ENCODE measurements at places on chromosomes 11 and 22. TPM values are rescaled to one million over a fixed set of nuclear protein-coding genes. Genes with fewer than 3 reads are reported as not detected.

DNA sequence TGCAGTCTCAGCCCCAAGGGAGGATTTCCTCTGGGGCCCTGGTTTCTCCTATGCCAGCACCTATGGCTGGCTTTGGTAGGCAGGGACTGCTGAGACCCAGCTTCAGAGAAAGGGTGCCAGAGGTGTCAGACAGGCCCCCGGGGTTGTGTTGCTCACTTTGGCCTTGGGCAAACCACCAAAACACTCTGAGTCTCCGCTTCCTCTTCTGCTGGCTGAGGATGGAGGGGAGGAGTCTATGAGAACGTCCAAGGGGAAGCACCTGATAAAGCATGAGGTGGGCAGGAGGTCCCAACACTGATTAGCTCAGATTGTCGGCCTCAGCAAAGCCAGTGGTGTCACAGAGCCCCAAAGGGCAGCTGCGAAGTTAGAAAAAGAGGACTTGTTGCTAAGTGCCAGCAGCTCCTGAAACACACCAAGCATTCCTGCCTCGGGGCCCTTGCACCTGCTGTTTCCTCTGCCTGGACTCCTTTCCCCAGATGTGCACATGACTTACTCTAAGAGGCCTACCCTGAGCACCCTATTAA is 10.5 kb downstream of the SMTNL1 start:
- no peak for DNase-seq

DNA sequence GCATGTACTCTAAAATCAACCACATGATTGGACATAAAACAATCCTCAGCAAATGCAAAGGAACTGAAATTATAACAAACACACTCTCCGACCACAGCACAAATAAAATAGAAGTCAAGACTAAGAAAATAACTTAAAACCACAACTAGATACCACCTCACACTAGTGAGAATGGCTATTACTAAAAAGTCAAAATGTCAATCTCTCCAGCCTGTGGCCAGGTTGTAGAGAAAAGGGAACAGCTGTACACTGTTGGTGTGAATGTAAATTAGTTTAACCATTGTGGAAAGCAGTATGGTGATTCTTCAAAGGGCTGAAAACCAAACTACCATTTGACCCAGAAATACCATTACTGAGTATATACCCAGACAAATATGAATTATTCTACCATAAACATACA is 1025.7 kb upstream of the TENM4 start:
- no peak for DNase-seq

DNA sequence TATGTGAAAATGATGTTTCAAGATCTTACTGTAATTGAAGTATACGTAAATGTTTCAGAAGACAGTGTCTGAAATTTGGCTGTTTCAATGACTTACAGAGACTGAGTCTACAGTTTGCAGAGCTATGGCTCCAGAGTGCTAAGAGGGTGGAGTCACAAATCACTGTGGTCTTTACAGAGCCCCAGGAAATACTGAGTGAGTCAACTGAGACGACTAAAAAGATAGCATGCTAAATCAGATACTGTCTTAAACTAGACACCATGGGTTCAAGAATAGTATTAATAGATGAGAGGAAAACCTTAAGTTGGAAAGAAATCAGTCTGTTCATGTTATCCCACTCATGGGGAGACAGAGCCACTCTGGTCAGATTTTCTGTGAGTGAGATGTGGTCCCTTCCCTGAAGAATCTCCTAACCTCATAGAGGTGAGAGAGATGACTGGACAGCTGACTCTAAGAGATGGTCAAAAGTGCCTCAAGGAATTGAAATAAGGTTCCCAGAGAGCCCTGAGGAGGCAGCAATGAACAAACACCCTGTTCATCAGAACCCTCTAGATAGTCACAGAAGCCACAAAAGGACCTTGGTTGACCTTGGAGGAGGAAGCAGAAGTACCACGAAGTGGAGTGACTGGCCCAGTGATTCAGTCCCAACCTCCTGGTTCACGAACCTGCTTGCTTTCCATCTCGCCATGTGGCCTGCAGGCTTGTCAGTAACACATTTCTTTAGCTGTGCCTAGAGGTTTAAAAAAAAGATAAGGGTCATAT is 30.2 kb downstream of the C11orf91 start:
- DNase-seq, result no peak

- no peak for DNase-seq
Measured at GRCh38 chr22:36297568-36297967, 44.6 kb downstream of the APOL1 start.

GRCh38 chr11:69968396-69969347 is 109.4 kb upstream of the ANO1 start:
- DNase-seq, result no peak

FAM83F gene
- 0.36 TPM for total RNA-seq

- DNase-seq, result no peak
Measured at GRCh38 chr22:44605486-44605885, 96.5 kb upstream of the PRR5 start.

- DNase-seq, result no peak
Measured at GRCh38 chr22:42283278-42284201, 13.1 kb upstream of the TCF20 start.

GRCh38 chr11:94825031-94825430 is 56.9 kb downstream of the AMOTL1 start:
- DNase-seq, result no peak

GRCh38 chr11:17266781-17267180 is 9.8 kb upstream of the NUCB2 start:
- no peak for DNase-seq

HTR3A gene
- not detected for total RNA-seq

SYT12 gene
- total RNA-seq, result 3.8 TPM

TSGA10IP gene
- total RNA-seq, result not detected

MS4A1 gene
- total RNA-seq, result not detected

INCENP gene
- total RNA-seq, result 24.5 TPM

- no peak for DNase-seq
Measured at GRCh38 chr22:37417677-37418348, 9.5 kb downstream of the ELFN2 start.

DNA sequence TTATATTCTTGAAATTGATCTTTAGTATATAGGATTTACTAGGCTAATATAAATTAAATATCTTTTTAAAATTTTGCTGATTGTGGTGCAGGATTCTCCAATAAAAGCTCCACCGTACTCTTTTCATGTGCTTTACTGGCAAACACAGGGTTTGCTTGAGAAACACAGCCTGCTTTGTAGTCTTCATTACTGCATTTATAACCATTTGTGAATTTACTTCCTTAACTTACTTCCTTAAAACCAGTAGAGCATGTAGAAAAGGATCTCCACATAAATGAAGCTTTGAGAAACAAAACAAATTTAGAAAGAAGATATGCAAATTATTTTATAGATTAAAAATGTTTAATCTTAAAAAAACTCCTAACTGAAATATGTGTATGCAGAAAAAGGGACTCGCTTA is 28.8 kb downstream of the SWAP70 start:
- DNase-seq, result no peak

EML3 gene
- total RNA-seq, result 5.6 TPM

PKNOX2 gene
- total RNA-seq, result 6.4 TPM

DNA sequence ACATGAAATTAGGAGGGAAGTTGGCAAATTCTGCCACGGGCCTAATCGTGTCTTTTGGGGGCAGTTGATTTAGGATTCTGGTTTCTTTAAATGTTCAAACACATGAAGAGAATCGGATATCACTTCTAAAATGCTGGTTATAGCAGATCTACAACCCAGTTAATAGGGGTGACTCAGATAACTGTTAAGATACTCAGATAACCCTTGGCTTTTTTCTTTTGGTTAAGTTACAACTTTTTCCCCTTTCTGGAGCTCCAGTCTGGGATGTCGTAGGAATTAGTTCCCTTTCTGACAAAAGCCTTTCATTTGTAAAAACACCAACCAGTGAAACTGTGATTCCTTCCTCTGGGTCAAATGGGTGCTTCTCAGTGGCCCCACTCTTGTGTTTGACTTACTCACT is 976 bp downstream of the DEPDC7 start:
- no peak for DNase-seq

- no peak for DNase-seq
Measured at GRCh38 chr11:114031967-114032320, 27.6 kb upstream of the ZBTB16 start.

DNA sequence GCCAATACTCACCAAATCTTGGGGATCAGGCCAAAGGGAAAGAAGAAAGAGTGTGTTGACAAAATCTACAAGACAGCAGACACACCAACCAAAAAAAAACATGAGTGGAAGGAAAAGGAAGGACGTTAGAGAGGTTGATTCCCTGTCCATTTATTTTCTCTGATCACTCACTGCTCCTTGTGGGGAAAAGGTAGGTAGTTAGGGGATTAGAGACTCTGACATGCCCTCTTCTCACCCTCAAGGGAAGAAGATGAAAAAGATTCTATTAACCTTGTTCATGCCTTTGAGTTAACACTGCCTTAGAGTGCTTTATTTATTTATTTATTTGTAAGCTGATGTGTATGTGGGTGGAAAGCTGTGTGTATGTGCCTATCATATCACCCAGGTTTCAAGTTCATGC is at the start of gene OR52H1:
TSS of gene OR52H1 (minus strand) at position 101 of the 400 bp plus-strand sequence. CDS start 3,035 bp downstream, outside the sequence.
- no peak for DNase-seq

- DNase-seq, result no peak
Measured at GRCh38 chr11:98110030-98110429, 910.7 kb upstream of the CNTN5 start.

- DNase-seq, result no peak
Measured at GRCh38 chr22:38327805-38328204, 10.6 kb upstream of the CSNK1E start.

GRCh38 chr22:33871935-33872334 is 48.3 kb downstream of the LARGE1 start:
- DNase-seq, result no peak

SLC6A5 gene
- 10.9 TPM for total RNA-seq

- DNase-seq, result peak; percentile 12
Measured at GRCh38 chr11:5380740-5381342, 2.8 kb upstream of the OR51M1 start.

DNA sequence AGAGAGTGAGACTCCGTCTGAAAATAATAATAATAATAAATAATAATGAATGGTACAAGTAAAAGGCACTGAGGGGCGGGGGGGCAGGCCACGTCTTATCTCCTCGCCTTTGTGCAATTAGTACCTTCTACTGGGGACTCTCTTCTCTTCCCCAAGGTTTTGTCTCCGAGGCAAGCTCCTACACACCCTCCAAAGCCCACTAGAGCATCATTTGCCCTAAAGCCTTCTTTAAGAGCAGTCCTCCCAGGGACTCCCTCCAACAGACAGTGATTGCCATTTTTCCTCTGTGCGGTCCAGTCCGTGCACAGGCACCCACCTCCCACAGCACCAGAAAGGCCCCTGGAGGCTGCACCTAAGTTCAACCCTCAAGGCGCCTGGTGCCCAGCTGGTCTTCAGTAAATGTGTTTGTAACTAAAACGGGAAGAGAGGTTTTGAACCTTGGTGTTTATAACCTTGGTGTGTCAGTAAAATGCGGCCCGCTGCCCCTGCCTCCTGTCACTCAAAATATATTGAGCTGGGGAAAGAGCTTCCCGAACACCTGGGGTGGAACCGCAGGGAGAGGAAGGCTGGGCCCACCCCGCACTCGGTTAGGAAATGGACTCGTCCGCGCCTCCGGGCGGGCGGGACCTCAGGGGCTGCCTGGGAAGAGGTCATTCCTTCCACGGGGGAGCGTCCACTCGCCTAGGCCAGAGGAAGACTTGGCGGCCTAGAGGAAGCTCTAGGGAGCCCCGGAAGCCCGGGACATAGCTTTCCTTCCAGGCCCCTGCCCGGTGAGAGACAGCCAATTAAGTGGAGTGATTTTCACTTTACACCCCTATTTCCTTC is 4.7 kb upstream of the KDELR3 start:
- DNase-seq, result no peak

GRCh38 chr22:21659864-21660525 is 5.8 kb upstream of the PPIL2 start:
- no peak for DNase-seq

- no peak for DNase-seq
Measured at GRCh38 chr11:70159627-70160570, 43.2 kb upstream of the FADD start.

ZNF280A gene
- not detected for total RNA-seq

DNA sequence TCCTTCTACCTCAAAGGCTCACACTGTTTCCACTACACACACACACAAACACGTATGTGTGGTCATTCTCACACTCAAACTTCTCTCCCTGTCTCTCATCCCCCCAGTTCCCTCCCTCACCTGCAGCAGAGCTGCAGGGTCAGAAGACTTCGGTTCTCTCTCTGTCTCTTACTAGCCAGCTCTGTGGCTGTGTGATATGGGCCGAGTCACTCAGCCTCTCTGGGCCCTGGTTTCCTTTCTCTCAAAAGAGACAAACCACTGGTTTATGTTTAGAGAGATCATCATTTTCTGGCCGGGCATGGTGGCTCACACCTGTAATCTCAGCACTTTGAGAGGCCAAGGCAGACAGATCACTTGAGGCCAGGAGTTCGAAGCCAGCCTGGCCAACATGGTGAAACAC is 21.1 kb downstream of the TSPAN18 start:
- no peak for DNase-seq

Measured in cerebellum (tissue), 4 donors.